ENCODE measurements at places on chromosomes 3 and 15.

- peak; percentile 22 for DNase-seq
These were observed 160.4 kb upstream of the KCNH8 start for GRCh38 chr3:18987862-18988447.

GRCh38 chr3:129378949-129379348 is 49.5 kb downstream of the EFCAB12 start:
- no peak for DNase-seq

- DNase-seq, result no peak
These were observed 24.5 kb downstream of the RASA2 start for GRCh38 chr3:141511361-141511760.

DNA sequence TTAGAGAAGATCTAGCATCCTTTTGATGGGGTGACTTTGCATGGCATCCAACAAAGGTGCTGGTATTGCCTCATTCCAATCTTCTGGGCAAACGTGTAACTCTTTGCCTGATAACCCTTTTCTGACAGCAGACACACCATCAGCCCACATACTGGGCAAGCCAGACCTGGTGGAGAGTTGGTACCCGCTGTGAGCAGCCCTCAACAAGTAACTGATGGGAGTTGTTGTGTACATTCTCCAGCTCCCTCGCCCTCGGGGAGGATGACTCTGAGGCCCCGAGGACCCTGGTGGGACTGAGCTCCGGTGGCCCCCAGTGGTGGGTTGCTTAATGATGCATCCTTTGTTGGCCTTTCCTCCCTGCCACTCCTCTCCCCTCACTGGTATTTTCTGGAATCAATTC is 102.4 kb upstream of the SLC6A11 start:
- no peak for DNase-seq

Measured in activated CD4-positive, alpha-beta T cell treated with anti-CD3 and anti-CD28 coated beads for 36 hours (primary cell).